ENCODE measurements at places on chromosomes 2 and 18.

GRCh38 chr2:96245609-96246390, 20.0 kb downstream of the TMEM127 start:
- DNase-seq, result no peak

DNA sequence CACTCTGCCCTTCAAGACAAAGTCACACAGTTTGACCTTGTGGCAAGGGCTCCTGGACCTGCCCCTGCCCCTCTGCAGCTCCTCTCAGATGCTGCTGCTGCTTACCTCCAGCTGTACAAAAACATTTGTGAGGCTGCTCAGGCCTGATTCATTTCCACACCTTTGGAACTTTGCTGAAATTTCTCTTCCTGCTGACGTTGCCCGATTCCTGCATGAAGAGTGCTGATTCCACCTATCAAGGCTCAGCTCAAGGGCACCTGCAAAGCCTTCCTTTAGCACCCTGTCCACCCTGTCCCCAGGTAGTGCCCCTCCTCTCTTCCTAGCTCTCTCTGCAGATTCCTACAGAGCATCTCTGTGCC, 738.3 kb upstream of the HS6ST1 start:
- DNase-seq, result no peak

- DNase-seq, result no peak
These were observed 122.1 kb downstream of the SH3BP4 start for GRCh38 chr2:235073868-235074413.

- no peak for DNase-seq
These were observed 35.8 kb downstream of the PUM2 start for GRCh38 chr2:20314562-20315501.

GRCh38 chr2:206160125-206160806, 571 bp downstream of the EEF1B2 start:
- DNase-seq, result no peak
